Fibroblast of pulmonary artery (primary cell): ENCODE measurements at places on chromosomes 7 and 10.

GRCh38 chr10:13158401-13158800, 3.0 kb upstream of the MCM10 start:
- DNase-seq, result no peak

DNA sequence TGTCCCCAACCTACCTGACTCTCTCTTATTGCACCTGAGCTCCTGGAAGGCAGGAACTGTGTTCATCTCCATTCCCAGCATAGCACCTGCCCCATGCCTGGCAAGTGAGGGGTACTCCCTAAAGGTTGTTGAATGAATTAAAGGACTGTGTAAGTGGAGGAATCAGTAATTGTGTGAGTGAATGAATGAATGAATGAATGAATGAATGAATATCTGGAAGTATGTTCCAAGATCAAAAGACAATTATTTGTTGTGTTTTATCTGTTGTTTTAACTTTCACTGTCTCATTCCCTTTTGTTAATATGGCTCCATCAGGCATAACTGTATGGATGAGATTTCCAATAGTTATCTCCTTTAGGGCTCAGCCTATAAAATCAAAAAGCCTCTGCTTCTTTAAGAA, 4.0 kb downstream of the WIPF3 start:
- DNase-seq, result no peak

- peak; percentile 91 for DNase-seq
These were observed 257.8 kb upstream of the GNAI1 start for GRCh38 chr7:79876848-79877252.

DNA sequence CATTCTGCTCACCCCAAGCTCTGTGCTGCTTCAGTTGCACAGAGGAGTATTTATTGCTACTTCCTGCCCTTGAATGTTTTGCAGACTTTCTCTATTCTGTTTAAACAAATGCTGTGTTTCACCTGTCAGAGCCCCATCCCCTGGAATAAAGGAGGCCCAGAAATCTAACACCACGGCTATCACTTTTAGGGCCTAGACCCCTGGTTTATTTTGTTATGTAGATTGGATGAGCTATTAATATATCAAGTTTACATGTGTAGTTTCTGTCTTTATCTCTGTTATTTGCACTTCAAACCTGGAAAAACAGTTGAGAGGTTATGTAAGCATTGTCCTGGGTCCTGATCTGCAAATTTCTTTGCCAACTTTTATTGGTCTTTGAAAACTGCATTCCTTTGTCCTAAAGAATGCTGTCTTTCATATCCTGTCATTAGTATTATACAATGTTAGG, 630.1 kb downstream of the PARD3 start:
- DNase-seq, result peak; percentile 29

DNA sequence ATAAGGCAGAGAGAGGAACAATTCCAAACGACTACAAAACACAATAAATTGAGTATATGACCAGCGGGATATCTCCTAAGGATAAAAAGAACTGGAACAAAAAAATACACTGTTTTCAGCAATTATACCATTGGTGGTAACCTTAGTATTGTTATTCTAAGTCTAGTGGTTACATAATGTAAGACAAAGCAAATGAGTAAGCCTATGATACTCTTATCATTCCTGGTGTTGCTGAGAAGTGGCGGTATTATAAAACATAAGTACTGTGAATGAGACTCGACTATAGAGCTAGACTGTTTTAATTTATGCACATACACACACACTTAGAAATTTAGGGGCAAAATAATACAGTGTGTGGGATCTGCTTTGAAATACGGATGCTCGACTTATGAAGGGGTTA, 107.7 kb downstream of the NRBF2 start:
- DNase-seq, result peak; percentile 39

GRCh38 chr7:70615066-70615606, 516.8 kb upstream of the GALNT17 start:
- no peak for DNase-seq

DNA sequence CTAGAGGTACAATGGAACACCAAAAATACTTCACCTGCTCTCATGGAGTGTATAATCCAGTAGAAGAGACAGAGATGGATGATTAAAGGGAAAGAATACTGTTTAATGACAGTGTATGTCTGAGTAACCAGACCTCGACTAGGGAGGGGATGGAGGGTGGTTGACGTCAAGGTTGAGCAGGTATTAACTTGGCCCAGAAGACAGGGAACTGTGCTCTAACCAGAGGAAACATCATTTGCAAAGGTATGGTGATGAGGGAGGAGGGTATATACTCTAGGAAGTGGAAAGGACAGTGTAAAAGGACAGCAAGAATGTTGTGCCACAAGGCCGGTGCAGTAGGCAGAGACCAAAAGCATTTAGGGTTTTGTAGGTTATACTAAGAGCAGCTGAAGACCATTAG, 2.9 kb downstream of the MIOS start:
- no peak for DNase-seq

- no peak for DNase-seq
These were observed 352.2 kb downstream of the CALN1 start for GRCh38 chr7:72059925-72060324.

DNA sequence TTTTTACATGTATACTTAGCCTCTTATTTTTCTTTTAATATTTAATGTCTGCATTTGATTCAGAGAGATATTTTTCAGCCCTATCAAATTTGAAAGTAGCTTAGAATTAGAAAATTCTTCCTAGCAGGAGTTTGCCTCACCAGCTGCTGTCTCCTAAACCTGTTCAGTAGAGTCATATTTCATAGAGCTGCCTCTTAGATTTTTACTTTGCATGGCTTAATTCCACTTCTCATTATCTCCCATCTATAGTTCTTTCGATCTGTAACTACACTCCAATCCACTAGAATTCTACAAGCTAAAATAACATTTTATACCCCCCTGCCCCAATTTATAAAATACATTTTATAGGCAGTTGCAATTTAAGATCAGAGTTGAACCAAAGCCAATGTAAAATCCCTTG, 227.0 kb downstream of the ANK3 start:
- no peak for DNase-seq

GRCh38 chr10:54133203-54133602, 667.8 kb downstream of the PCDH15 start:
- no peak for DNase-seq

GRCh38 chr10:131477457-131478121, 166.1 kb upstream of the TCERG1L start:
- no peak for DNase-seq

GRCh38 chr7:122543891-122544290, 155.0 kb downstream of the RNF133 start:
- DNase-seq, result no peak

- DNase-seq, result no peak
These were observed at the start of gene CYP3A5 for GRCh38 chr7:99679400-99680191. Gene CYP3A5 (minus strand): TSS chr7:99679996. CDS start chr7:99679896, 100 bp downstream.

- DNase-seq, result no peak
These were observed 143.3 kb upstream of the DKK1 start for GRCh38 chr10:52170776-52171175.
